Cortex of kidney (tissue), 1 donor: ENCODE measurements at places on chromosomes 2 and 18.

GRCh38 chr2:8926356-8926755, 77.1 kb downstream of the MBOAT2 start:
- no peak for DNase-seq

GRCh38 chr2:147172493-147173188, 672.2 kb upstream of the ACVR2A start:
- no peak for DNase-seq

DNA sequence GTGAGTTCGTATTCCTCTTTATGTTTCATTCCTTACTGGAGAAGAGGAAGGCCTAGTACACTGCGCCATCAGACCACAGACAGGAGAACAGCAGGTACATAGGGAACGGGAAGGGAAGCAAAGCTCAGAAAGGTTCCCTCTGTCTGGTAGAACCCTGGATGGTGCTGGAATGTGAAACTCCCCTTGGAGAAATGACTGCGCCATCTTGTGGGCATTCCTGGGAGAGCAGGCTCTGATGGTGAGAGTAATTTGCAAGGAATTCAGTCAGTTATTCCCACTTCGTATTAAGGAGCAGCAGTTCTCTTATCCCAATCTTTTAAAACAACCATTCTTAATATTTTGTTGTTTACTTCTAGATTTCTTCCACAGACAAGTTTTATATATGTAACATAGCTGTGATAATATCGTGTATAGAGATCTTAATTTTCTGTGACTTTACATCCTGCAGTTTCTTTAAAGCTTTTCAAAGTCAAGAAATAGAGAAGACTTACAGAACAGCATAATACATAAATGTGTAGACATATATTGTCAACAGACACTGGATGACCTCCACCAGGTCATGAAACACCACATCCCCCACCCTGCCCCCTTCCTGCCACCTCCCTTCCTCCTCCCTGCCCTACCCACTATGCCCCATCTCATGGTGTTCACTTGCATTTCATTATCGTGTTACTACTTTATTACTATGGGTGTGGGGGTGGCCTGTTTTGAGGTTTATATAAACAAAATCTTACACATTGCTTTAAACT, 83.9 kb downstream of the ARHGEF4 start:
- no peak for DNase-seq

DNA sequence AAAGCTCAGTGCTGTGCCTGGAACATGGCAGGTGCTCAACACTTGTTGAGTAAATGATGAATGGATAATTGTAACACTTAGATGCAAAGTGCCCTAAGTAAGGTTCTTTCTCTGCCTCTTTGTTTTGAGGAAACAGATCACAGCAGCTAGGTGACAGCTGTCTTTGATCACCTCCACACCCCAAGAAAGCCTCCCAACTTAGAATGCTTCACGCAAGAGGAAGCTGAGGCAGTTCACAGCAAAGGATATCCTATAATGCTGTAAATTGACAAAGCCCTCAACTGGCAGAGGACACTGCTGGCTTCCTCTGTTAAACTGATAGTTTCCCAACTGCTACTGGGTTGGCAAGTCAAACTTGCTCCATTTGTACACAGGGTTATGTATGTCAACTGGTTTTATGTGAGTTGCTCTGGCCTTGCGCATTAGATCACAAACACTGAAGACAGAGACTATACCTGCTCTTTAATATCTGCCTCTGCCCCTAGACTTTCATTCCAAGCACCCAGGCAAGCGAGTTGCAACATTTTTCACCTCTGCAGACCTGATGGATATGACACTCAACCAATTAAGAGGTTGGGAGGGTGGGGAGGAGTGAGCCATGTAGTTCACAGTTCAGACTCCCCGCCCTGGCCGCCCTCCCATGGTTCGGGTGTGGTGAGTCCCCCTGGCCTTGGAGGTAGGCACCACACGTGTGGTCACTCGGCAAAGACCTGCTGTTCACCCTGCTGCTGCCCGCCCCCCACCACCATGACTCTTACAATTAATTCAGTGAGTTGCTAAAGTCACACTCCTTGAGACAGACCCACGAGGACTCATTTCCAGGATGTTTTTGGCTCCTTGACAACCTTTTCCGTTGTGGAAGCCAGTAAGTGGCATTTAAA, 4.8 kb upstream of the MALL start:
- DNase-seq, result no peak

- DNase-seq, result no peak
These were observed 3.8 kb downstream of the ASXL3 start for GRCh38 chr18:33581856-33582255.

GRCh38 chr18:10559553-10560451, 34.0 kb downstream of the NAPG start:
- no peak for DNase-seq
